Skin of body (tissue), 3 donors: ENCODE measurements at places on chromosomes 12 and 14. TPM values are rescaled to one million over a fixed set of nuclear protein-coding genes. Genes with fewer than 3 reads are reported as not detected.

GRCh38 chr14:74886001-74886400 is 4.3 kb downstream of the DLST start:
- peak; percentile 60 for DNase-seq

Gene AICDA
- total RNA-seq = 0.20 TPM

DNA sequence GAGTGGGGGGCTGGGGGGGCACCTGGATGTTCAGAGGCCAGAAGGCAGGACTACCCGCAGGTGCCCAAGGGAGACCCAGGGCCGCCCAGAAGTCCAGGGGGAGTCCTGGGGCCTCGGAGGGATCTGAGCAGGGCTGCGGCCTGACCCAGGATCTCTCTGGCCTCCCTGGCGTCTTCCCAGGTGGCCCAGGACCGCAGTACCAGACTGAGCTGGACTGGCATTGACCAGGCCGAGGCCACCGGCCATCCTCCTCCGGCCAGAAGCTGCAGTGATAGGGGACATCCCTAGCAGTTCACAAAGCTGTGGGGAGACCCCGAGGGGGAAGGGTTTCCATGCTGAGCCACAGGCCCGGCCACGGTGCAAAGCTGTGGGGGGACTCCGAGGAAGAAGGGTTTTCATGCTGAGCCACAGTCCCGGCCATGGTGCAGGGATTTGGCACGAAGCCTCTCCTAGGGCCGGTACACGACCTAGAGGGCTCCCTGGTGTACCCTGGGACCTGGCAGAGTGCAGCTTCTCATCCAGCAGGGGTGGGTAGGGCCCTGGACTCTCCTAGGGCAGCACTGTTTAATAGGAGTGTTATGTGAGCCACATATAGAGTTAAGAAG is 24.4 kb downstream of the FBRSL1 start:
- DNase-seq = no peak

DNA sequence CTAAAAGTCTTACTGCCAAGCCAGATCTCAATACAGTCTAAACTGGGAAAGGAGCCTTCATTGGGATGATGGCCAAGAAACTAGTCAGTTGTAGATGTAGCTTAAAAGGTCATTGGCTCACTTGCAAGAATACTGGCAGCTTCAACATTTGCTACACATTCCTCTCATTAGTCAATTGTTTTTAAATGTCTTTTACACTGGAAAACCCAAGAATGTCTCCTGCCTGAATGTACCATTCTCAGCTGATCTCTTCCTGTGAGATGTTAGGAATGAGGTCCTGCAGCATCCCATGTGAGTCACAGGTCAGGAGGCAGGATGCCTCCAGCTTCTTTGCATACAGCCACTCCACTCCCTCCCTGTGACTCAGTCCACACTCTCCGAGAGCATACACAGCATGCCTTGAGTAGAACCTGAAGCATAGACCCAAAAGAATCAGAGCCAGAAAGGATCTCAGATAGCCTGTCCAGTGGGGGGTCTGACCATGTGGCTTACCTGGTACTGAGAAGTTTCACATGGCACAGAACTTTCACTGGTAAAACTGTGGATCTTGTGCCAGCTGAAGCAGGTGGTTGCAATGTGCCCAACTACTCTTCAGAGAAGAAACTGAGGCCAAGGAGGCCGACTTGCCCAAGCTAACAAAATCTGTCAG is 56.0 kb upstream of the HECTD1 start:
- DNase-seq = peak; percentile 44

Gene IL25
- total RNA-seq = not detected

DNA sequence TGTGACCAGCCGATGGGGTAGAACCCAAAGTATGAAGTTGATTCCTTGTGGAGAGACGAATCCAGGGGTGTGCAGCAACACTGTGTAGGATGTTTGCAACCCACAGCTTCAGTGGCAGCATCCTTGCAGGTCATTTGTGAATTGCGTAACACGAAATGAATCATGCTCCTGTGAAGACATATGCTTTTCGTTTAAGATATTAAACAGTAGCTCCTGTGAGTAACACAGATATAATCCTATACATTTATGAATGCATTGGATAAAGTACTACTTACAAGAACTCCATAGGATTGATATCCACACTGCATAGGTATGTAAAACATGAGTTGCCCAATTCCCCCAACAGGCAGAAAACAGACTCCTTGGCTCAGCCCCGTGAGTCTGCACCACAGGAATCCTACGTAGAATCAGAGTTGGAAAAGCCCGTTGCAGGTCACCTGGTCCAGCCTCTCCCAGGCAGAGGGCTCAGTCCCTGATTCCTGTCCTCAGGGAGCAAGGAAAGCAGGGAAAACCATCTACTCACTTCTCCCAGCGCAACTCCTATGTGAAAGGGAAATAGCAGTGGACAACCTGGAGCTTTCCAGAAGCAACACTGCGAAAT is 75.8 kb downstream of the GPATCH2L start:
- DNase-seq = no peak

GRCh38 chr14:74290415-74290814 is 12.3 kb downstream of the ABCD4 start:
- no peak for DNase-seq

GRCh38 chr12:65586796-65587195 is 237.5 kb upstream of the HMGA2 start:
- no peak for DNase-seq

DNA sequence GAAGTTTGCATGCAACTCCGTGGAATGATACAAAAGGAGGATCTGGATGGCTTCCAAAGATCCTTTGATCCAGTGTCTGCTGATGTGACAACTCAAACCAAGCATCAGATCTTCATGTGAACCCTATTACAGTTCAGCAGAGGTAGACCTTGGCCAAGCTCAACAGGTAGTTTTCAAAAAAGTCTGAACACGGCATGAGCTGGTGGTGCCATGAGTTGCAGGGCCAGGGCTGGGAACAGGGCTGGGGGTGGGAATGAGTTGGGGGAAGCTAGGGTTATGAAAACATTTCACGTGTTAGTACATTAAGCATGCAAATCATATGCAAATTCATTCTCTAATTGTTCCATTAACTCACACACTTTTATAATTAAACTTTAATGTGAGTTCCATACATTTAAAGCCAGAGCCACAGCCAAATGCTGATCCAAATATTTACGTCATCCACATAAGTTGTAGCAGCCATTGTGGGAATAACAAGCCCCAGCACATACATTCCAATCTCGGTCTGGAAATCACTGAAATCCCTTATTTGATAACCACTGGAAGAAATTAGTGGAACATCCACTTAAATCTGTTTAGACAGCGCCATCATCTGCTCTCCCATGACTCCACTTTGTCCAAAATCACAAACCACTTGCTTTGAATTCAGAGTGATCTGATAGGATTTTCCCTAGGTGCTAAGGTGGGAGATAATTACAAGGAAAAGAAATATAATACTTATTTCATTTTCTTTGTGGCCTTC is 158.5 kb downstream of the APAF1 start:
- DNase-seq = peak; percentile 73

DNA sequence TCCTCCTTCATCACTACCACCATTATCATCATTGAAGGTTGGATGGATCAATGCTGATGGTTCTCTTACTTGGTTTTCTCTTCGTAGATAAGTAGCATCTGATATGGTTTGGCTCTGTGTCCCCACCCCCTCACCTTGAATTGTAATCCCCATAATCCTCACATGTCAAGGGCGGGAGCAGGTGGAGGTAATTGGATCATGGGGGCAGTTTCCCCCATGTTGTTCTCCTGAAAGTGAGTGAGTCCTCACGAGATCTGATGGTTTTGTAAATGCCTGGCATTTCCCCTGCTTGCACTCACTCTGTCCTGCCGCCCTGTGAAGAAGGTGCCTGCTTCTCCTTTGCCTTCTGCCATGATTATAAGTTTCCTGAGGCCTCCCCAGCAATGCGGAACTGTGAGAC is 172.4 kb upstream of the PWP1 start:
- no peak for DNase-seq

DNA sequence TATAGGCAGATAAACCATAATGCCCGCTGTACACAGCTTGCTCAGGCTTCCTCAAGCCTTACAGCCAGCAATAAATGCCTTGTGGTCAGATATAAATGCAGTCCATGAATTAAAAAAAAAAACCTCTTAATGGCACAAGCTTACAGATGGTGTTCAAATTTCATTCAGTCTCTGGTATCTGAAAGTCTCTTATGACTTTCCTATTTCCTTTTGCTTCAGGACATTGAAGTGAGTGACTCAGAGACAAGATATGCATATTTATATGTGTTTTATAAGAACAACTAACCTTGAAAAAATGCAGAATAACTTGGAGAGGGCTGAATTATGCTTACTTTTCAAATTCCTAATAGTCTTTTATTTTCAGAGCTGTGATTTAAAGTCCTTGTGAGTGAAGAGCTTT is 426.9 kb upstream of the MIS18BP1 start:
- DNase-seq = no peak

Gene STYK1
- total RNA-seq = 0.39 TPM

GRCh38 chr12:42510823-42511222 is 78.7 kb downstream of the PRICKLE1 start:
- DNase-seq = no peak

Gene RTL1
- total RNA-seq = 4.2 TPM

Gene COQ10A
- 7.1 TPM for total RNA-seq

DNA sequence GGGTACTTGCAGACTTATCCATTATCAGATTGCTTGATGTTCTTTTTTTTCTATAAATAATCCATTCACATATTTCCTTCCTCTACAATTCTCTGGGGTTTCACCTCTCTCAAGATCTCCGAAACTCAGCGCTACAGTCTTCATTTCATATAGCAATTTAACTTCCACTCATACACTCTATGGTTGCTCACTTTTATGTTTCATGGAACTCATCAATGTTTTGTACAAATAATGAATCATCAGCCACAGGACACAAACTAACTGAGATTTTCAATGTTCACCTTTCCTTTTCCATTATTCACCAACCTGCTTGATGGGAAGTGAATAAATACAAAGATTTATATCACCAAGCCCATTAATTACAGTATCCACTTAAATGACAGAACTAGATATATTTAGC is 534.7 kb downstream of the LRFN5 start:
- no peak for DNase-seq

Gene GLT8D2
- 36.5 TPM for total RNA-seq

- no peak for DNase-seq
Observed at GRCh38 chr14:20667957-20668356, 16.4 kb upstream of the RNASE4 start.

Gene CIROP
- total RNA-seq = not detected

Gene CLBA1
- 3.5 TPM for total RNA-seq

DNA sequence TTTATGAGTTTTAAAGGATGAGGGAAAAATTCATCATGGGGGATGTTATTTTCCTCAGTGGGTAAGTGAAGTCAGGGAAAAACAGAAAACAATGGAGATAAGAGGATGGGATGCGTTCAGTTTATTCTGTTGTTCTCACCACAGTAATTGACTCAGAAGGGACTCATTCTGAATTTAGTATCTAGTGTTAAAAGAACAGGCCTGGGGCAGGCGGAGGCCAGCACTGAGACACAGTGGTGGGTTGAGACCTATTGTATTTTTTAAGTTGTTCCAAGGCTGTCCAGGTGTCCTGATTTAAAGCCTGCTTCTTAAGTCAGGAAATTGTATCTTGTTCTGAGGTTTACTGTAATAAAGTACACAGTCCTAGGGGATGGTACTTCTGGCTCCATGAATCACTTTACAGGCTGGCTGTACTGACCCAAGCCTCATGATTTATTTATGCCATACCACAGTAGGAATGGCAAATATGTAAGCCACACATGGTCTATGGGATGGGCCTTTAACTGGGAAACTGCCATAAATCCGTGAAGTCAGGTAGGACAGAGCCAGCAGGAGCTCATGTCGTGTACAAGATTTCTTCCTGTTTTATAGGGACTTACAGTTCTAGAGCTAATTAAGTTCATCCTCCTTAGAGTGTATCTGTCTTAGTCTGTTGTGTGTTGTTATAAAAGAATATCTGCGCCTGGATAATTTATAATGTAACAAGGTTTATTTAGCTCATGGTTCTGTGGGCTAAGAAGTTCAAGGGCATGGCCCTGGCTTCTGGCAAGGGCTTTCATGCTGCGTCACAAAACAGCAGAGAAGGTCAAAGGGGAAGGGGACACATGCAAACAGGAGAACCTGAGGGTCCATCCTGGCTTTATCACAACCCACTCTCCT is 244.1 kb downstream of the FBXL14 start:
- DNase-seq = no peak
